ENCODE measurements at places on chromosomes 7 and 10. TPM values are rescaled to one million over a fixed set of nuclear protein-coding genes. Genes with fewer than 3 reads are reported as not detected.

KIF5B gene
- 46.6 TPM for total RNA-seq

UNC5B gene
- total RNA-seq = not detected

KLLN gene
- total RNA-seq = 1.7 TPM

MMRN2 gene
- total RNA-seq = not detected

CALHM3 gene
- total RNA-seq = not detected

ITGB8 gene
- total RNA-seq = not detected

DNA sequence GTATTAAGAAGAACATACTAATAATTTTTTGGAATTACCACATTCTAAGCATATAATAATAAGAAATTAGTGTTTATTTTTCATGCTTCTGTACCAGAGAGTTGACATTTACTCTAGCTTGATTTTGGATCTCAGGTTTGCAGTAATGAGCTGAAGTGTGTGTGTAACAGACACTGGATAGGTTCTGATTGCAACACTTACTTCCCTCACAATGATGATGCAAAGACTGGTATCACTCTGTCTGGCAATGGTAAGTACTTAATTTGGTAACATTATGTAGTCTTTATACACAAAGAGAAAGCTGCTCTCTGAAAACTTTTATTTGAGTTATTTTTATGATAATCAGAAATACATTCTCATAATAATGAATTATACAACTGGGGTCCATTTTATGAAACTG is 54.1 kb downstream of the SRI start:
- no peak for DNase-seq
- H3K27ac ChIP-seq = no peak overlapping the region
- H3K27me3 ChIP-seq = no peaks in the 10 kb centered on the region

DNA sequence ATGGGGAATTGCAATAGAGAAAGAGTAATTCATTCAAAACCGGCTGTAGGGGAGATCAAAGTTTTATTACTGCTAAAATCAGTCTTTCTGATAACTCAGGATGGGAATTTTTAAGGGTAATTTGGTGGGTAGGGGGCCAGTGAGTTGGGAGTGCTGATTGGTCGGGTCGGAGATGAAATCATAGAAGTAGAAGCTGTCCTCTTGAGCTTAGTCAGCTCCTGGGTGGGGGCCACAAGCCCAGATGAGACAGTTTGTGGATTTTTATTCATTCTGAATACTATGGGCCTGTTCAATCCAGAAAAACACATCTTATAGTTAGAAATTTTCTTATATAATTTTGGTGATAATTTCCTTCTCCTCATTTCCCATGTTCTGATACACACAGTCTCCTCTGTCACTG is 25.4 kb downstream of the CALD1 start:
- H3K27ac ChIP-seq = no peak overlapping the region
- no peak for DNase-seq
- H3K27me3 ChIP-seq = no peaks in the 10 kb centered on the region

DNA sequence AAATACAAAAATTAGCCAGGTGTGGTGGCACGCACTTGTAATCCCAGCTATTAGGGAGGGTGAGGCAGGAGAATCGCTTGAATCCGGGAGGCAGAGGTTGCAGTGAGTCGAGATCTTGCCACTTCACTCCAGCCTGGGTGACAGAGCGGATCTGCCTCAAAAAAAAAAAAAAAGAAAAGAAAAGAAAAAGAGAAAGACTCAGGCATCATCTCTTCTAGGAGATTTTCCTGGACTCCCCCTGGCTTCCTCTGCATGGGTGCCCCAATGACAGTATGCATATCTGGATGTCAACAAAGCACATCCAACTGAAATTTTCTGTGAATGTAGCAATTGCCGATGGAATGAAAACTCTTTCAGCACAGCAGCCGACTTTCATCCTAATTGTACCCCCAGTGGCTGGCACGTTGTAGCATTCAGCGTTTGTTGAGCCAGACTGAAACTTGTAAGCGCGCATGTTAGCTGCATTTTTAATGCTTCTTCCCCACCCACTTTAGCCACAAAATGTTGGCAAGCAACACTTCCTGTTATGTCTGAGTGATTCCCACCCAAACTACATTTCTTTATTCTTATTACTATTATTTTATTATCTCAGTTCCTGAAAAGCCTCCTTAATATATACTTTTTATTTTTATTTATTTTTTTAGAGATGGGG is 70.2 kb downstream of the PRTFDC1 start:
- peaks cover 13% of the 10 kb centered on the region for H3K4me1 ChIP-seq
- H3K27me3 ChIP-seq = no peaks in the 10 kb centered on the region
- DNase-seq = peak; percentile 70
- H3K36me3 ChIP-seq = no peaks in the 10 kb centered on the region
- H3K4me3 ChIP-seq = peak overlapping the region; percentile 81

- DNase-seq = no peak
- peaks cover 40% of the 10 kb centered on the region for H3K36me3 ChIP-seq
- peaks cover 22% of the 10 kb centered on the region for H3K4me1 ChIP-seq
- no peak overlapping the region for H3K27ac ChIP-seq
These were observed 5.8 kb downstream of the LIPA start for GRCh38 chr10:89245802-89246201.

DNA sequence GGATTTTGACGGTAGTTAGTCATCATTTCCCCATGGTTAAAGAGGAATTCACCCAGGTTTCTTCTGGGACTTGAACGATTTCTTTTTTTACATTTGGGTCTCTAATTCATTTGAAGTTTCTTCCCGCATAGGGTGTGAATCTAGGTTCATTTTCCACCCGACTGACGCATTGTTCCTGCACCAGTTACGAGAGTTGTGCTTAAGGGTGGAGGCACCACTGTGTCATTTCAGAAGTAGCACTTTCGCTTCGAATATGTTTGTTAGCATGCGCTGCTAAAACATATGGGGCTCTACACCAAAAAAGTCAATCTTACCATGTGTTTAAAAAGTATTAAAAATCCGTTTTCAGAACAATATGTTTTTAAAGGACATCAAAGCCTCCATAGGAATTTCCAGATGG is 140.3 kb downstream of the VIPR2 start:
- H3K4me1 ChIP-seq = no peaks in the 10 kb centered on the region
- no peak for DNase-seq
- no peaks in the 10 kb centered on the region for H3K36me3 ChIP-seq
- H3K4me3 ChIP-seq = no peak overlapping the region
- peaks cover 2% of the 10 kb centered on the region for H3K27me3 ChIP-seq

DNA sequence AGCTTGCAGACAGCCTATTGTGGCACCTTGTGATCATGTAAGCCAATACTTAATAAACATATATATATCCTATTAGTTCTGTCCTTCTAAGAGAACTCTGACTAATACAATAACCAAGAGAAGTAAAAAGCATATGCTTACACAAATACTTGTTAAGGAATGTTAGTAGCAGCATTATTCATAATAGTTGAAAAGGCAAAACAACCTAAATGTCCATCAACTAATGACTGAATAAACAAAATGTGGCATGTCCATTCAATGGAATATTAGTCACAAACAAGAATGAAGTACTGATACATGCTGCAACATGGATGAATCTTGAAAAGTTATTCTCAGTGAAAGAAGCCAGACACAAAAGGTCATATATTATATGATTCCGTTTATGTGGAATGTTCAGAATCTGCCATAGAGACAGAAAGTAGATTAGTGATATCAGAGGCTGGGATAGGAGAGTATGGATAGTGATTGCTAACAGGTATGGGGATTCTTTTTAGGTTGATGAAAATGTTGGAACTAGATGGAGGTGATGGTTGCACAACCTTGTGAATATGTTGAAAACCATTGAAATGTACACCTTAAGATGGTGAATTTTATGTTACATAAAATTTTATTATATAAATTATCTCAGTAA is 112.5 kb upstream of the UNC5B start:
- peaks cover 23% of the 10 kb centered on the region for H3K27me3 ChIP-seq
- H3K27ac ChIP-seq = no peak overlapping the region
- H3K4me3 ChIP-seq = no peak overlapping the region
- H3K36me3 ChIP-seq = no peaks in the 10 kb centered on the region

GRCh38 chr7:119578116-119578515 is 694.9 kb upstream of the KCND2 start:
- no peaks in the 10 kb centered on the region for H3K4me1 ChIP-seq
- no peaks in the 10 kb centered on the region for H3K36me3 ChIP-seq
- no peak overlapping the region for H3K4me3 ChIP-seq
- no peak overlapping the region for H3K27ac ChIP-seq
- no peak for DNase-seq
- H3K27me3 ChIP-seq = no peaks in the 10 kb centered on the region

GRCh38 chr7:17706734-17707133 is 233.6 kb downstream of the SNX13 start:
- no peaks in the 10 kb centered on the region for H3K36me3 ChIP-seq
- H3K27ac ChIP-seq = no peak overlapping the region
- peaks cover 3% of the 10 kb centered on the region for H3K27me3 ChIP-seq
- no peak for DNase-seq

- H3K27ac ChIP-seq = no peak within 1 kb of the TSS
- H3K36me3 ChIP-seq = peaks cover 4% of the 10 kb centered on the region
- DNase-seq = no peak
- peaks cover 57% of the 10 kb centered on the region for H3K27me3 ChIP-seq
- no peak within 1 kb of the TSS for H3K4me3 ChIP-seq
These were observed at the start of gene SORCS3 for GRCh38 chr10:104641187-104641936. Gene SORCS3, plus strand, starts transcription at chr10:104641290.

- no peak overlapping the region for H3K4me3 ChIP-seq
- no peaks in the 10 kb centered on the region for H3K36me3 ChIP-seq
- peaks cover 81% of the 10 kb centered on the region for H3K4me1 ChIP-seq
- no peaks in the 10 kb centered on the region for H3K27me3 ChIP-seq
- peak overlapping the region; percentile 74 for H3K27ac ChIP-seq
- DNase-seq = no peak
These were observed 287.9 kb upstream of the KLF14 start for GRCh38 chr7:131021902-131022301.

GRCh38 chr7:94223375-94224084 is 171.2 kb upstream of the COL1A2 start:
- H3K27me3 ChIP-seq = no peaks in the 10 kb centered on the region
- no peaks in the 10 kb centered on the region for H3K4me1 ChIP-seq
- no peak overlapping the region for H3K4me3 ChIP-seq
- H3K27ac ChIP-seq = no peak overlapping the region
- DNase-seq = no peak
- H3K36me3 ChIP-seq = no peaks in the 10 kb centered on the region

GRCh38 chr7:136294977-136295376 is 317.8 kb upstream of the MTPN start:
- H3K27ac ChIP-seq = no peak overlapping the region
- DNase-seq = no peak
- no peaks in the 10 kb centered on the region for H3K4me1 ChIP-seq
- no peak overlapping the region for H3K4me3 ChIP-seq

DNA sequence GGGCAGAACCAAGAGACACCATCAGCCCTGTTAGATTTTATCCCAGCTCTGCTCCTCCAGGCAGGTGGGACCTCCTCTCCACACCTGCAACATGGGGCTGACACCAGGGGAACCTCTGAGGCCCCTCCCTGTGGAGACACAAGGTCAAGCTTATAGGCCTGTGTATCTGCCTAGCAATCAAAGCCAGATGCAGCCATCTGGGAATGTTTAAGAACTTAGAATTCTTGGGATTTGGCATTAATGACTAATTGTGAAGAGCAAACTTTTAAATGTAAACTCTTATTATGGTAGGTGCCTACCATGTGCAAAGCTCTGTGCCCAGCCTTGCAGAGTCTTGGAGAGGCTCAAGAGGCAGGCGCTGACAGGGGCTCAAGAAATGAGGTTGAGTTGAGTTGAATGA is 52.1 kb downstream of the TBATA start:
- H3K4me1 ChIP-seq = no peaks in the 10 kb centered on the region
- no peak overlapping the region for H3K27ac ChIP-seq
- H3K36me3 ChIP-seq = no peaks in the 10 kb centered on the region
- DNase-seq = no peak

DNA sequence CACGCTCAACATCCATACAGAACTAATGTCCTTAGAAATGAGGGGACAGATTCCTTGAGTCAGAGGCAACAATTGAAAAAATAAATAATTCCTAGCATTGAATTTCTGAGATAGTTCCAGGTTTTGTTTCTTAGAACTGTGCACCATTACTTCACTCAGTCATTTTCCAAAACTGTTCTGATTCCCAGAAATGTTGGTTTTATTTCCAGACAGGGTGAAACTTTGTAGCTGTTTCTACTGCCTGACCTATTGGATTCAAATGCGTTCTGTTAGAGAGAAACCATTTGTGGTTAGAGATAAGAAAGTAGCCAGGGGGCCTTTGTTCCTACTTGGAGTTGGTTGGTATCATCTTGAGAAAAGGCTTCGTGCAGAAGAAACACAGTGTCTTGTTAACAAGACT is 8.1 kb upstream of the DEPP1 start:
- H3K4me1 ChIP-seq = no peaks in the 10 kb centered on the region
- H3K27ac ChIP-seq = no peak overlapping the region
- H3K36me3 ChIP-seq = no peaks in the 10 kb centered on the region
- H3K4me3 ChIP-seq = no peak overlapping the region
- H3K27me3 ChIP-seq = peaks cover 25% of the 10 kb centered on the region

GRCh38 chr7:84142726-84143125 is 51.9 kb downstream of the SEMA3A start:
- no peak for DNase-seq
- H3K4me3 ChIP-seq = no peak overlapping the region
- no peak overlapping the region for H3K27ac ChIP-seq
- H3K4me1 ChIP-seq = peaks cover 16% of the 10 kb centered on the region
- no peaks in the 10 kb centered on the region for H3K36me3 ChIP-seq
- no peaks in the 10 kb centered on the region for H3K27me3 ChIP-seq

- H3K27me3 ChIP-seq = no peaks in the 10 kb centered on the region
- no peak overlapping the region for H3K27ac ChIP-seq
- no peak overlapping the region for H3K4me3 ChIP-seq
- peaks cover 65% of the 10 kb centered on the region for H3K36me3 ChIP-seq
- no peaks in the 10 kb centered on the region for H3K4me1 ChIP-seq
- no peak for DNase-seq
These were observed 105.9 kb downstream of the ARHGAP12 start for GRCh38 chr10:31822616-31823318.

- H3K27me3 ChIP-seq = no peaks in the 10 kb centered on the region
- H3K4me3 ChIP-seq = no peak overlapping the region
- H3K36me3 ChIP-seq = peaks cover 28% of the 10 kb centered on the region
These were observed 7.2 kb downstream of the TMEM120A start for GRCh38 chr7:75987026-75987804.

DNA sequence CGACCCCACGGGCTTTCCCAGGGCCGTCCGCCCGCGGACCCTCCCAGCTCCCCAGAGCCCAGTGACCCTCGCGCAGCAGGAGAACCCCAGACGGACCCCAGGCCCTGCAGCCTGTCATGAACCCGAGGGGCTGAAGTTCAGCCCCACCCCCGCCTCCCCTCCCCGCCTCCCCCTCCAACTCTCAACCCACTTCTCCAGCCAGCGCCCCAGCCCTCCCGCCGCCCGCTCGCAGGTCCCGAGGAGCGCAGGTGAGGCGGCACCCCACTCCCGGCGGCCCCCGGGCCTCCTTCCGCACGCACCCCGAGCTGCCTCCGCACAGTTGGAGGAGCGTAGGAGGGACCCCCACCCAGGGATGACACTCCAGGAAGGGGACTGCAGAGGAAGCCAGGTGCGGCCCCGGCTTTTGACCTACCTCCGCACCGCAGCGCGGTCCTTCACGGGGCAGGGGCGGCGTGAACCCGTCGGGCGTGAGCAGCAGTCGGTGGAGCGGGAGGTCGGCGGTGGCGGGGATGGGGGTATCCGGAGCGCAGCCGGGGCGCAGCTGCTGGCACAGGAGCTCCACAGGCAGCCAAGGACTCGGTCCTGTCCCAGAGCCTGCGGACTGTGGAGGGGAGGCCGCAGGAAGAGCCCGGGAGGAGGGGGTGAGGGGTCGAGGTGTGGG is at the start of gene TMEM176A:
TMEM176A (plus strand) TSS at position 189 of the 661 bp plus-strand sequence. CDS start 782 bp downstream, outside the sequence.
- peak within 1 kb of the TSS; percentile 79 for H3K4me3 ChIP-seq
- peaks cover 42% of the 10 kb centered on the region for H3K27me3 ChIP-seq
- H3K36me3 ChIP-seq = peaks cover 12% of the 10 kb centered on the region
- H3K4me1 ChIP-seq = peaks cover 10% of the 10 kb centered on the region

- H3K4me1 ChIP-seq = peaks cover 15% of the 10 kb centered on the region
- no peak for DNase-seq
- no peaks in the 10 kb centered on the region for H3K27me3 ChIP-seq
- no peaks in the 10 kb centered on the region for H3K36me3 ChIP-seq
- no peak overlapping the region for H3K4me3 ChIP-seq
- no peak overlapping the region for H3K27ac ChIP-seq
These were observed 408.1 kb downstream of the AUTS2 start for GRCh38 chr7:70006261-70006920.
